Amygdala (tissue), 56 donors: ENCODE measurements at places on chromosomes 12 and 14.

GRCh38 chr14:66143387-66144112 is 342.6 kb upstream of the CCDC196 start:
- DNase-seq = no peak

DNA sequence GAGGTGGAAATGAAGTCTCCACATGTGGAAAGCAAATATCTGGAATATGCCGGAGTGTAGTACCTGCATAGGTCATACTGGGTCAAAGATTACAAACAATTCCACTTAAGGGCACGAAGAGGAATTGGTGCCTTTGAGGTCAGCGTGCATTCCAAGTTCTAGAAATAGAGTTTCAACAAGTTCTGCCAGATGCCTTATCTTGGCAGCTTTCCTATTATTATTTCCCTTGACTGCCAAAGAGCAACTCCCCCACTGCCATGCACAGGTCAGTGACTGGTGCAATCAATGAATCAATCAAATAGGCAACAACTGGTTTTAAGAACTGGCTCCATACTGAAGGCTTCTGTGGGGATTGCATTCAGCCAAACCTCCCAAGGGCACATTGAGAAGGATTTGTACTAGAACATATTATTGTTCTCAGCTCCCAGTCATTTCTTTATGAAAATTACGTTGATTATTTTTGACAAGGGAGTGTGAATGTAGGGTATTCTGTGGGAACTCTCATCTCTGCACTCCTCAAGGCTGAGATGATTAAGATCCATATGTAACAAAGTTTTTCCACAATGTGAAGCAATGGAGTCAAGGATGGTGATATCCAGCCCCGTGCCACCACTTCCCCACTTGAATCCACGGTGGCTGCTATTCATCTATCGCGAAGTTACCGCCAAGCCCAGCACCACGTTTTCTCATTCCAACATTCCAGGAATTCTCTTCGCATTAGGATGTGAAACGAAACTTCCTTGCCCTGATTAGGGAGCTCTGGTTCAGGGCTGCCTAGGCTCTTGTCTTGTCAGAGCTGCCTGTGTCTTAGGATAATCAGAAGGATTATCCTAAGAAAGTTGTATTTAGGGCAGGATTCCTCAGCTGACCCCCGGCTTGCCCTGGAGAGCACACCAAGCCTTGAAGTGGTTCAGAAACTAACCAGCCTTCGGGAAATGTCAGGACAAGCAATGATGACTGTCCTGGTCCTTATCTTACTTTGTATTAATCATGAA is 115.1 kb upstream of the PCED1B start:
- DNase-seq = no peak

- no peak for DNase-seq
These were observed 487.5 kb upstream of the TMEM132C start for GRCh38 chr12:127779301-127780045.

GRCh38 chr12:30795410-30796312 is 40.9 kb upstream of the CAPRIN2 start:
- no peak for DNase-seq

DNA sequence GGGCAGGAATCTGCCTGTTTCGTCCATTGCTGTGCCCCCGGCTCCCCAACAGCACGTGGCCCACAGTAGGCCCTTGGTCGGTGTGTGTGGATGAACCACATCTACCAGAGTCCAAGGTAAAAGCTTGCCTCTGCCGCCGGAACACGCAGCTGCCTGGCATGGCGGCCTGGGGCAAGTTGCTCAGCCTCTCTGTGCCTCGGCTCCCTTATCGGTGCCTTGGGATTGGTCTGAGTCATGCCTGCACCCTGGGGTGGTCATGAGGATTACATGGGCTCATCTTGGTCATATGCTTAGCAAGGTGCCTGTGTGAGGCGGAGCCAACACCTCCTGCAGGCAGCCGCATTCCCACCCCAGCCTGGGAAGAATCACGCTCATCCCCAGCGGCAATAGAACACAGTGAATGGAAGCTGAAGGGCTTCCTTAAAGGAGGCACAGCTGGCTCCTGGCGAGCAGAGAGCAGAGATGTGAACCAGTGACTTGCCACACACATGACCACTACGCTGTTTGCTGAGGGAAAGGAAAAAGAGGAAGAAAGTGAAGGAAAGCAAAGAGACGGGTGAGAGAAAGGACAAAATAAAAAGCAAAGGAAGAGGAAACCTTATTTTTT is 5.5 kb upstream of the SCARB1 start:
- no peak for DNase-seq

- DNase-seq = no peak
These were observed 14.3 kb downstream of the HDAC7 start for GRCh38 chr12:47805417-47805816.

GRCh38 chr14:93271111-93271510 is 61.7 kb downstream of the BTBD7 start:
- no peak for DNase-seq

DNA sequence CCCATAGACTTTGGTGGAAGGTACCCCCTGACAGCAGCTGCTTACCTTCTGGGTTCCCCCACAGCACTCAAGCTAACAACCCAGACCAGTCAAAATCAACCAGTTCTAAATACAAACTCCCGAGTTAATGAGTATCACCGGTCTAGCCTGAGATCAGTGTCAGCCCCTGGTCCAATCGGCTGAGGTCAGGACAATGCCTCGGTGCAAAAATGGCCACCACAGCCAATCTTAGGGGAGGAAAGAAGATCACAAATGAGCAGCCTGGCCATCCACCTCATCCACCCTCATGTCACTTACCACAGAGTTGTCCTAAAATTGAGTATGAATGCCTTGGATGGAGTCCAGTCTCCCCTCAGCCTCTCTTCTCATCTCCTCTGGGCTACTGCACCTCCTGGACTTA is 128.5 kb downstream of the PHETA1 start:
- no peak for DNase-seq

DNA sequence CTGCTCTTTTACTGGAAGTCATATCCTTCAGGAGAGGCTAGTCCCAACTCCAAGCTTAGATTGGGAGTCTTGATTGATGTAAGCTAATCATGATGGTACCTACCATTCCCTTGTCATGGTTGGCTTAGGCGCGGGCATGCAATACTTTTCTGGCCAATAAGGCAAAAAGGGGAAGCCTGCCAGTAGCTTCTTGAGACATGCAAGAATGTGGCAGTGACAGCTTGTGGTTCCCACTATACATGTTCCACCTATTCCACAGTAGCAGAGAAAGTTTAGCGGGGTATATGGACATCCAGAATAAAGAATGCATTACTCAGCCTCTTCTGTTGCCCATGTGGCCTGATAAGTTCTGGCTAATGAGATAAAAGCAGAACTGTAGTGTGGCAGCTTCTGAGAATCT is 55.0 kb downstream of the AP5M1 start:
- DNase-seq = no peak

DNA sequence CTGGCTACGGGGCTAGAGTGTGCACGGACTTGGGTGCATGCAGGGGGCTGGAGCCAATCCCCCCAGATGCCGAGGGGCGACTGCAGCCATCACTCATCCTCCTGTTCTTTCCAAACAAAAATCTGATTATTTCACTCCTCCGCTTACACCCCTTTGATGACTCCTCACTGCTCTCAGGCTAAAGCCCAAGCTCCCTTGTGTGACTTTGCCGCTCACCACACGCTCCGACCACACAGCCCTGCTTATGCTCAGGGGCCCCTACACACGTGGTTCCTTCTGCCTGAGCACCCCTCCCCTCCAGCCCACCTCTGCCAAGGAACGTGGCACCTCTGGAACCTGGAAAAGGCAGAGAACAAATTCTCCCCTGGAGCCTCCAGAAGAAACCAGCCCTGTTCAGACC is 13.7 kb downstream of the CHFR start:
- no peak for DNase-seq

GRCh38 chr12:88889326-88890110 is 309.2 kb upstream of the KITLG start:
- DNase-seq = no peak

DNA sequence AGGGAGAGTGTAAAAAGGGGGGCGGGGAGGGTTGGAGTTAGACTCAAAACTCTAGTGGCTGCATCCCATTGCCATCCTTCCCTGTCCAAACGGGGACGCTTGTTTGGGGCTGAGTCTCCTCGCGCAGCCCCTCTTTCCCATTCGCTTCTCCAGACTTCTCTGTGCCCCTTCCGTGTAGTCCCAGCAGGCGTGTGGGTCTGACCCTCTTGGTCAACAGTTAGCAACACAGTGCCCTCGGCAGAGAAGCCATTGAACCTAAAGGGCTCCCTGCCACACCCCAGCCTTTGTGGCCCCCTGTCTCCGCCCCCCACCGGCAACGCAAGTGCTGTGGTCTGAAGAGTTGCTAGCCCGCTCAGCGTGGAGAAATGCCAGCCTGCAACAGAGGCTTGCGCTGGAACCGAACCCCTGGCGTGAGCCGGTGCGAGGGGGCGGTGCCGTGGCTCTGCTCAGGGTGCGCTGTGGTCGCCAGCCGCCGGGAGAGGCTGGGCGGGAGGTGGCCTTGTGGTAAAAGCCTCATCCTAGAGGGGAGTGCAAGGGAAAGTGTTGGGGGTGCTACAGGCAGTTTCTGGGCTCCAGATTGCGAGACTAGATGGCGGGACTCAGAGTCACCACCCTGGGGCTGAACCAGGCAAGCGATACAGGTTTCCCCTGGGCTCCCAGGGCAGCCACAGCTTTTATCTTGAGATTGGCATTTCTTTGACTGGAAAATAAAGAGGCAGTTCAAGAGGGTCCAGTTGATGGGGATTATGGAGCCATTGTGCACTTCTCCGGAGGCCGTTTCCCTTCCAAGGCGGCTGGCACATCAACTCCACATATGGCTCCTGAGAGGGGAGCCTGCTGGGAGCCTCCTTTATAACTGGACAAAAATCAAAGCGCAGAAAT is 2.1 kb downstream of the PLXNC1 start:
- DNase-seq = no peak

DNA sequence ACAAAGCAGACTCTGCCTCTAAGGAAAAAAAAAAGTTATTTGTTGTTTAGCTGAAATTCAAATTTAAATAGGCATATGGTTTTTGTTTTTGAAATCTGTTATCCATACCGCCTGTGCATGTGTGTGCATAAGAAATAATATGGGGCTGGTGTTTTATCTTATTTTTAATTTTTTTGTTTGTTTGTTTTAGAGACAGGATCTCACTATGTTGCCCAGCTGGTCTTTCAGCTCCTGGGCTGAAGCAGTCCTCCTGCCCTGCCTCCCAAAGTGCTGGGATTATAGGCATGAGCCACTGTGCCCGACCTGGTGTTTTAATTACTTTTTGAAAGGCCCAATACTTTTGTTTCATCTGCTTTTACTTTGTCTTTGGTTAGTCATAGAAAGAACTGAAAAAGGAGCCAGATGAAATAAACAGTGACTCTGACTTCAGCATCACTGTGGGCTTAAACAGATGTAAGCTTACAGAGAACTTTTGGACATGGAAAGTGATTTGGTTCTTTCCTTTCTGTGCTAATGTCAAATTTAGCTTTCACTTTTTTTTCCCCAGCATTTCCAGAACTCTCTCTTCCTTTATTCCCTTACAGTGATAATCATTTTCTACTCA is 37.2 kb downstream of the SUPT16H start:
- no peak for DNase-seq

- no peak for DNase-seq
These were observed 88.4 kb downstream of the BBS10 start for GRCh38 chr12:76259660-76260389.

- no peak for DNase-seq
These were observed 146.4 kb upstream of the ARID2 start for GRCh38 chr12:45582986-45583659.

DNA sequence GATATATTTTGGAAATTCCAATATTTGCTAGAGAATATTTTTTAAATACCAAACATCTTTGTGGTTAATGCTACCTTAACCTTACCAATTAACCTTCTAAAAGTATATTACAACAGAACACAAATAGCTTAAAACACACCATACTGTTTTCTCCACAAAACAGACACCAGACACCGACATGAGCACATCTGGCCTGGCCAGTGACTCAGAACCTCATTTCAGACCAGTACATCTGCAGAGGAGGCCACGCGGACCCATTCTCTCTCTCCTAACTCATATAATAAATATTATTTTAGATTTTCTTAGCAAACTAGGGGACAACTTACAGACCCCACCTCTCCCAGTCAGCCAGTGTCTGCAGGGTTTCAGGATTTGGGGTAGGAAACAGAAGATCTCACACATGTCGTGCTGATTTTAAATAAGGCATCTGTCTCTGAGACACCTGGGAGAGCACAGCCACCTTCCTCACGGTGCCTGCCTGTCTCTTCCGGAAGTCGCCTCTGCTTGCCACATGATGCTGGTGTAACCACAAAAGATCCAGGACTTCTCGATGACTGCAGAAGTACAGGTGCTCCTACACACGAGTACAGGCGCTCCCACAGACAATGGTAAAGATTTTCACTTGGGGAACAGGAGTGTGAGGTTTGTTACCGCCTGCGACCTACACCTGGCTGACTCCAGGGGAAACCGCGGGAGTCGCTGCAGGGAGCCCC is 9.7 kb upstream of the ANKLE2 start:
- no peak for DNase-seq

GRCh38 chr12:5807090-5807414 is 138.0 kb downstream of the ANO2 start:
- no peak for DNase-seq

GRCh38 chr14:99472937-99473336 is 7.7 kb downstream of the SETD3 start:
- DNase-seq = no peak

DNA sequence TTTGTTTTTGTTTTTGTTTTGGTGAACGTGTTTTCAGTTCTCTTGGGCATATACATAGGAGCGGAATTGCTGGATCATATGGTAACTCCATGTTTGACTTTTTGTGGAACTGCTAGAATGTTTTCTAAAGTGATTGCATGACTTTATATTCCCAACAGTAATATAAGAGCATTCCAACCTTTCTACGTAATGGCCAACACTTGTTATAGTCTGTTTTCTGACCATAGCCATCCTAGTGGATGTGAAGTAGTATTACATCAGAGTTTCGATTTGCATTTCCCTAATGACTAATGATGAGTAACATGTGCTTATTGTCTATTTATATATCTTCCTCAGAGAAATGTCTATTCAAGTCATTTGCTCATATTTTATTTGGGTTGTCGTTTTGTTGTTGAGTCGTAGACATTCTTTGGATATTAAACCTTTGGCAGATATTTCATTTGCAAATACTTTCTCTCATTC is 268.7 kb downstream of the AEBP2 start:
- DNase-seq = no peak

GRCh38 chr14:55129428-55130195 is 560 bp downstream of the LGALS3 start:
- no peak for DNase-seq

GRCh38 chr12:6703631-6704030 is 3.0 kb upstream of the PIANP start:
- no peak for DNase-seq

DNA sequence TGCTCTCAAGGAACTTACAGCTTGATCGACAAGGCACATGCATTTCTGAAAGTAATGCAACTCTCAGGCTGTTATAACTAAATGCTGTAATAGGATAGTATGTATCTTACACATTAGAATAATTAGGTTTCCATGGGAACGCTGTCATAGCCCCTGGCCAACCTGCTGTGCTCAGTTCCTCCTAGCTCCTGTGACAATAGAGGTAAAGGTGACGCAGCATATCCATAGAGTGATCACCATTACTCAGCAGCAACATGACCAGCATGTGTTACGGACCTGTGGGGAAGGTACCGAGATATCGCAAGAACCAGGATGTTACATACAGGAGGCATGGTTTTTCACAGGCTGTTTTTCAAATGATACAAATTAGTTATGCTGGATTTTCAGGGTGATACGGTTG is 150.7 kb downstream of the CAND1 start:
- DNase-seq = no peak

- no peak for DNase-seq
These were observed 105.9 kb downstream of the PRMT8 start for GRCh38 chr12:3596703-3597415.

GRCh38 chr14:101025696-101026095 is 122.2 kb upstream of the RTL1 start:
- no peak for DNase-seq

GRCh38 chr14:29102996-29103395 is 336.4 kb downstream of the FOXG1 start:
- no peak for DNase-seq
